ENCODE measurements at places on chromosomes 3 and 15. TPM values are rescaled to one million over a fixed set of nuclear protein-coding genes. Genes with fewer than 3 reads are reported as not detected.

MOBP gene
- total RNA-seq: not detected

AGBL1 gene
- total RNA-seq: not detected

TNFAIP8L3 gene
- total RNA-seq: 16.5 TPM

FANCD2OS gene
- not detected for total RNA-seq

GP5 gene
- not detected for total RNA-seq

C2CD4A gene
- not detected for total RNA-seq

ATP13A3 gene
- 195 TPM for total RNA-seq

ZIC4 gene
- 0.08 TPM for total RNA-seq

PLAAT1 gene
- total RNA-seq: not detected

KCTD6 gene
- 5.7 TPM for total RNA-seq

GNAT1 gene
- total RNA-seq: not detected

ATR gene
- total RNA-seq: 12.6 TPM

PRR23A gene
- total RNA-seq: not detected

FBXW12 gene
- not detected for total RNA-seq

SLC15A2 gene
- 0.15 TPM for total RNA-seq

GOLGA8O gene
- 1.2 TPM for total RNA-seq

PLA2G4D gene
- not detected for total RNA-seq

STXBP5L gene
- total RNA-seq: not detected

SAMMSON gene
- total RNA-seq: not detected

CCDC54 gene
- total RNA-seq: not detected

NUTM1 gene
- not detected for total RNA-seq

ARHGAP31 gene
- total RNA-seq: 5.1 TPM

PARP15 gene
- total RNA-seq: not detected

IQGAP1 gene
- total RNA-seq: 177 TPM

SPTSSB gene
- total RNA-seq: not detected

GHSR gene
- total RNA-seq: not detected

KPNA4 gene
- total RNA-seq: 46.3 TPM

SLCO2A1 gene
- total RNA-seq: not detected

GJD2 gene
- total RNA-seq: not detected

ACP3 gene
- total RNA-seq: 0.08 TPM

STRC gene
- total RNA-seq: under 0.01 TPM

Measured in smooth muscle cell of the coronary artery (primary cell).